ENCODE measurements at places on chromosomes 2 and 18.

DNA sequence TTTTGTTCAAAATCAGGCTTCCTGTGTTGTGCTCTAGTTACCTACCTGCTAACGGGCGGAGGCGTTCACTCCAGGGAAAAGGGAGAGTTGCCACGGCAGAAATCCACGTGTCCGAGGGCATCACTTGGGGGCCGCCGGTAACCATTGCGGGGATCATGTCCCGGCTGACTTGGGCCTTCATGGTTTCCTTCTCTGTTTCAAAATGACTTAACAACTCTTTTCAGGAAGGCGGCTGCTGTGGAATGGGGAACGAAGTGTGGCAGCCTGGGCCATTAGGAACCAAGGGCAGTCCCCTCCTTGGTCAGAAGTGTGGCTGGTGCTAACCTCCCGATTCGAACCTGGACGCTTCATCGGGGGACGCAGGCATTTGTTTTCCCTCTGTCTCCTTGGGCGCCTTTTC is 56.8 kb downstream of the INPP5D start:
- DNase-seq, result no peak

- no peak for DNase-seq
Measured at GRCh38 chr18:46297621-46298020, 193.4 kb downstream of the HAUS1 start.

GRCh38 chr18:36411745-36412168 is 114.2 kb downstream of the FHOD3 start:
- no peak for DNase-seq

GRCh38 chr18:39039813-39040212 is 1474.2 kb upstream of the CELF4 start:
- DNase-seq, result no peak

GRCh38 chr2:150369862-150370261 is 117.6 kb downstream of the RND3 start:
- no peak for DNase-seq

DNA sequence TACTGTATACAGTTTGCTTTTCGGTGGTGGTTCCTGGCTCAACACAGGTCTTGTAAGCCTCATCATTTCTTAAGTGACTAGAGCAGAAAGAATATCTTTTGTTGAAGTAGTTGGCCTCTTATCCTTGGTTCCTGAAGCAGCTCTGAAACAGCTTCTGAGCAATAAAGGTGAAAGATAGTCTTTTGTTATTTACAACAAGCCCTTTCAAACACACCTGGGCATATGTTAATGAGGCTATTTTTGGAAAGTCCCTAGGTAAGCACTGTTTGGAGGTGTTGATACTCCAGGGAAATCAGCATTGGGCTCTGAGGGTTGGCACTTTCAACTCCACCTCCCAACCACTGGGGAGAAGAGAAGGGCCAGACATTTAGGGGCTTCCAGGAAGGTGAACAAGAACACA is 211.0 kb downstream of the MCFD2 start:
- DNase-seq, result no peak

- no peak for DNase-seq
Measured at GRCh38 chr2:40554665-40555294, 102.9 kb upstream of the SLC8A1 start.

DNA sequence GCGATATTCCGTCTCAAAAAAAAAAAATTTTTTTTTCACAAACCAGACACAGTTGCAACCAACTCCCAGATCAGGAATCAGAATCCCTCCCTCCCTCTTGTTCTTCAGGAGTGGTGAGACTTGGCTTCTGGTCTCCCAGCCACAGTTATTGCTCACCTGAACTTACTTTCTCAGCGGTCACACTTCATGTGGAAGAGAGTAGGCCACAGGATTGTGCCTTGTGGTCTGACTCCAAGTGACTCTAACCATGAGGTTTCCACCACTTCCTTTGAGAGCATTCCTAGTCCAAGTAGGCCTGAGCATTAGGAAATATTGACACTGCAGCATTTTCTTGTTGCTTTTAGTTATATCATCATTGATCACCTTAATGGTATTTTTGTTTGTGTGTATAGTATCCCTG is 12.1 kb downstream of the FMNL2 start:
- no peak for DNase-seq

DNA sequence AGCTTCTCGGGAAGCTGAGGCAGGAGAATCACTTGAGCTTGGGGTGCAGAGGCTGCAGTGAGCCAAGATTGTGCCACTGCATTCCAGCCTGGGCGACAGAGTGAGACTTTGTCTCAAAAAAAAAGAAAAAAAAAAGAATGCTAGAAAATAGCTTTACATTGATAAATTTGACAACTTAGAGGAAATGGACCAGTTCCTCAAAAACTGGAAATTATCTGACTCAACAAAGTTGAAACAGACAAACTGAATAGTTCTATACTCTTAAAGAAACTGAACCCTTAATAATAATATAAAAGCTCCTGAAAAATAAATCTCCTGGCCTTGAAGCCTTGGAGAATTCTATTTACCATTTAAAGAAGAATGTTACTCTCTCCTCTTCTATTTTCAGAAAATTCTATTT is 151.0 kb upstream of the BCL2L11 start:
- DNase-seq, result no peak

DNA sequence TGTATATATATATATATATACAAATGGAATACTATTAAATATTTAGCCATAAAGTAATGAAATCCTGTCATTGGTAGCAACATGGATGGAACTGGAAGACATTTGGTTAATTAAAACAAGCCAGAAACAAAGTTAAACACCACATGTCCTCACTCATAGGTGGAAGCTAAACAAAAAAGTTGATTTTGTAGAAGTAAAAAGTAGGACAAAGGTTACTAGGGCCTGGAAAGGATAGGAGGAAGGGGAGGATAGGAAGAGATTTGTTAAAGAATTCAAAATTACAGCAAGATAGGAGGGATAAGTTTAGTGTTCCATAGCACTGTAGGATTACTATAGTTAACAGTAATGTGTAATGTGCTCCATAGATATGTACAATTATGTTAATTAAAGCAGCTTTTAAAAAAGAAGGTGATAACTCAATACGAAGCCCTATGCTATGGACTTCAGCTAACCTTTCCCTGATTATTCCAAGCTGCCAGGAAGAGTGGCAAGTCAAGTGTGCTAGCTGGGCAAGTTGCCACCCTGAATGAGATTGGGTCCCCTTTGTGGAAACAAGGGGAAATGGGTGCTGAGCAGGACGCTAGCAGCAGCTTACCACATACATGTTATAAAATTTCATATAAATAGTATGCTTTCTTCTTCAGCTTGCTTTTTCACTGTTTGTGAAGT is 12.3 kb downstream of the MERTK start:
- DNase-seq, result no peak

GRCh38 chr2:37447446-37447845 is 103.0 kb downstream of the QPCT start:
- no peak for DNase-seq

GRCh38 chr2:137969418-137969765 is 5.1 kb downstream of the HNMT start:
- no peak for DNase-seq

DNA sequence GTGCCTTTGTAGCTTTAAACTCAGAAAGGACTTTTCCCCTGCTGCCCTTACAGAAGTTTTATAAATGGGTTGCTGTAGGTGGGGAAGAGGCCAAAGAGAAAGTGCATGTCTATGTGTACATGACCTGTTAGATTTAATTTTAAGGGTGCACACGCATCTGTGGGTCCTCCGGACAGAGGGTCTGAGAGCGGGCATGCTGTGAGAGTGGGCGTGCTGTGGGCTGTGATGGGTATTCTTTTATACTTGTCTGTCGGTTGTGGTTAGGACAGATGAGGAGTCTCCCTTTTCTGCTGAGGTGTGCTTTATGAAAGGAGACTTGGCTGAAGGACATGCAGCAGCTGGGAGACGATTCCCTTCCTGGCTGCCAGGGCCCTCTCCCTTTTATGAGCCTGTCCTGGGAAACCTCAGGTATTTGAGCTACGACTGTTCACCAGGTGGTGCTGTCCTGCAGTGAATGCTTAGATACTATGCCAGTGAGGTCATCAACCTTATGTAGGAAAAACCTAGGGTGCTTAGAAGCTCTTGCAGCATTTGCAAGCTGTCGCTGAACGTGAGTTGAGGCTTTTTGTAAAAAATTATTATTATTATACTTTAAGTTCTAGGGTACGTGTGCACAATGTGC is 67.5 kb downstream of the TANC1 start:
- DNase-seq, result no peak
